ENCODE measurements at places on chromosomes 4 and X. TPM values are rescaled to one million over a fixed set of nuclear protein-coding genes. Genes with fewer than 3 reads are reported as not detected.

The STOX2 gene
- 9.4 TPM for total RNA-seq

The KIT gene
- total RNA-seq = 2.3 TPM

The DOCK11 gene
- 3.8 TPM for total RNA-seq

The AWAT2 gene
- not detected for total RNA-seq

The NR3C2 gene
- total RNA-seq = 17.3 TPM

The FNIP2 gene
- total RNA-seq = 38.5 TPM

The NPY1R gene
- total RNA-seq = 1.6 TPM

GRCh38 chr4:105068516-105068915 lies 78.2 kb upstream of the TET2 start:
- no peak for DNase-seq

DNA sequence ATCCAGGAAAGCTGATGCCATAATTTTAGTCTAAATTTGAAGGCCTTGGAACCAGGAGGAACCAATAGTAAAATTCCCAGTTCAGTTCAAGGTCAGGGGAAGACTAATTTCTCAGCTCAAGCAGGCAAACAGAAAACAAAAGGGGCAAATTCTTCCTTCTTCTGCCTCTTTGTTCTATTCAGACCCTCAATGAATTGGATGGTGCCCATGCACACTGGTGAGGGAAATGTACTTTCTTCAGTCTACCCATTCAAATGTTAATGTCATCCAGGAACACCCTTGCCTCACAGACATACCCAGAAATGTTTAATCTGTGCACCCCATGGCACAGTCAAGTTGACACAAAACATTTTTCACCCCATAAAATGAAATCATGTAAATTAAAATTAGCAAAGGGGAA lies 1851.2 kb upstream of the ADGRL3 start:
- DNase-seq = no peak

DNA sequence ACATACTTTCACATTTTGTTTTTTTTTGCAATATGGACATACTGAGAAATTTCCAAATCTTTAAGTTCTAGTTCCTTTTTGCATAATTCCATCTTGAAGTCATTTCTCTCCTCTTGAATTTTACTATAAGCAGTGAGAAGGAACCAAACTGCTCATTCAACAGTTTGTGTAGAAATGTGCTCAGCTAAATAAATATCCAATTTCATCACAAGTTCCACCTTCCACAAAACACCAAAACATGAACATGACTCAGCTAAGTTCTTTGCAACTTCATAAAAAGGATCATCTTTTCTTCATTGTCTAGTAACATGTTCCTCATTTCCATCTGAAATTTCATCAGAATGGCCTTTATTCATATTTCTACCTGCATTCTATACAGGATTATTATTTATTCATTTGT lies 77.3 kb upstream of the FGF13 start:
- no peak for DNase-seq

GRCh38 chrX:51395810-51396728 lies 63.4 kb downstream of the NUDT10 start:
- DNase-seq = no peak

- DNase-seq = no peak
These were observed 53.3 kb downstream of the TLL1 start for GRCh38 chr4:165926307-165926706.

GRCh38 chr4:186701273-186701672 lies 22.4 kb downstream of the FAT1 start:
- DNase-seq = no peak

- no peak for DNase-seq
These were observed 9.4 kb downstream of the GPRIN3 start for GRCh38 chr4:89298155-89298554.

DNA sequence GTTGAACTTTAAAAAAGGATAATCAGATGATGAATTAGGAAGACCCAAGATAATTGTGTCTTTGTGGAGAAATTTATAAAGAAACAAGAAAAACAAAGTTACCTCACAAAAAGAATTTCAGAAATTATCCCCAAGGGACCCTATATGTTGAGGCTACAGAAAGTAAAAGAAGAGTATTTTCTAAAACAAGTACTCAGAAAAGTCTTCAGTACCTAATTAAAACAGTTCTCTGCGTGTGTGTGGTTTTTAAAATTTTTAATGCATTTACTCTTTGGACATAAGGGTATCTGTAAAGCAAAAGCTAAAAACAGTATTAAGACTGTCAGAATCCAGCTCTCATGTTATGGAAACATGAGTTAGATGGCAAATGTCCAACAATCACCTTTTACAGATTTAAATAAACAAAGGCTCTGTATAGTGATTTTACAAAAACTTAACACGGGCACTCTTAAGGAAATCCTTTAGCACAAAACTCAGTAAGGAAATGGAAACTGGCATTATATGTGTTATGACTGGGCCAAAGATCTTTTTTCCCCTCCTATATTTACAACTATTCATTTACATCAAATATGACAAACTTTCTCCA lies 187.5 kb downstream of the NSUN7 start:
- DNase-seq = no peak

GRCh38 chr4:156762851-156763250 lies 208.7 kb downstream of the PDGFC start:
- DNase-seq = no peak

DNA sequence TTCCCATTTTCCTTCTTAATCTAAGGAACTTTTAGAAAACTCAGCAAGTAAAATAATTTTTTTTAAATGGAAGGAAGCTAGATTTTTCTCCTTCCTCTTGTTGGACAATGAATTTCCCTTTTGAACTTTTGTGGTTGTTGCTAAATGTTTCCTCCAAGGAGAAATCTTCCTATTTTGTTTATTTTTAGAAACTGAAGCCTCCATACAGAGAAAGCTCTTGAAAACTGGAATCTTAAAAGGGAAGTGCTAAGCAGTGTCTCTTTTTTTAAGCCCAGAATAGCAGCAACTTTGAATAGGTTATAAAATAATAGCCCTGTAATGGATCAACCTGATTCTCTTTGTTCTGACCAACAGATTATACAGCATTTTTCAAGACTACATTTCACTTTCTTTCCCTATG lies 15.1 kb upstream of the DCLK2 start:
- no peak for DNase-seq

DNA sequence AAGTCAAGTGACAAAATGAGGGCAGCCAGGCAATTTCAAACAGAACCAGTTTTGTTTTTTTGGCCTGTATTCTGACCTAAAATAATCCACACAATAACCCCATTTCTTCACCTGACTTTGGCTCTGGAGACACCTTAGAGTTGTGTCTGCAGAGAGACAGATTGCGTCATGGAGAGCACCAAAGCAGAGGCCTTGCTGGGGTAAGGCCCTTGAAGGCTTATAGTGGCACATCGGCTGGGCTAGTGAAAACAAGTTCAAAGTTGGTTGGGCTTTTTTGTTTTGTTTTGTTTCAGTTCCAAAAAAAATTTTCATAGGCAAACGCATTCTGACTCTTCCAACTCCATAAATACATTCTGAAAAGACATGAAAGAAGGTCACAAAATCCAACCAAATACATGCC lies 34.4 kb downstream of the PARM1 start:
- DNase-seq = no peak

- DNase-seq = no peak
These were observed 38.6 kb upstream of the ATP6AP2 start for GRCh38 chrX:40542208-40542607.

DNA sequence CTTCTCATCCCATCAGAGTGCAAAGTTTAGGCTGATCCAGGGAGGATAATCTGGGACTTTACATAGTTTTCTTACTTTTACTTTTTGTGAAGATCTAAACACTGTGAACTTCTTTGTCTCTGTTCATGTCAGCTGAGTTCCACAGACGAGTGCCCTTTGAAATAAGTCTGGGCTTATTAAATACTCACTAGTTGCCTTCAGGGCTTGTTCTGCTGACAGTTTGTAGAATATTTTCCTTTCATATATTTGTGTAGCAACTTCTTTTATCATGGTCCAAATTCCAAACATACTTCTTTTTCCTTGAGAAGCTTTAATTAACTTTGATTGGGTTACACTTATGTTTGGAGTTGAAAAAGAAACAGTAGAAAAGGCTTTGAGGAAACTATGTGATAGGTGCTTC lies 109.6 kb downstream of the SH2D1A start:
- no peak for DNase-seq

DNA sequence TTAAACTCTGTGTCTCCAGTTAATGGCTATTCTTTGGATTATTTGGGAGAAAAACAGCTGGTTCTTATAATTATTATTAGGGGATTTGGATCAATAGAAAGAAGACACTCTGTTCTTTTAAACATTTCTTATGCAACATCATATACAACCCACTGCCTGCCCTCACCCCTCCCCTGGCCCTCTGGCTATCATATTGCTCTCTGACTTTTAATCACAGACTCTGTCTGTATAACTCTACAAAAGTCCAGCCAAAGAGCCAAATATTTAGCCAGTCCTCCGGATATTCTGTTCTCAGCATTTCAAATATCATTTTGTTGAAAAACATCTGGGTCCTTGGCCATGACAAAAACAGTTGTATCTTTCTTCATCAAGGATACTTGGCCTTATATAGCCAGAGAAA lies 19.0 kb upstream of the PACRGL start:
- no peak for DNase-seq

GRCh38 chr4:47017494-47017893 lies 13.9 kb upstream of the GABRB1 start:
- no peak for DNase-seq

DNA sequence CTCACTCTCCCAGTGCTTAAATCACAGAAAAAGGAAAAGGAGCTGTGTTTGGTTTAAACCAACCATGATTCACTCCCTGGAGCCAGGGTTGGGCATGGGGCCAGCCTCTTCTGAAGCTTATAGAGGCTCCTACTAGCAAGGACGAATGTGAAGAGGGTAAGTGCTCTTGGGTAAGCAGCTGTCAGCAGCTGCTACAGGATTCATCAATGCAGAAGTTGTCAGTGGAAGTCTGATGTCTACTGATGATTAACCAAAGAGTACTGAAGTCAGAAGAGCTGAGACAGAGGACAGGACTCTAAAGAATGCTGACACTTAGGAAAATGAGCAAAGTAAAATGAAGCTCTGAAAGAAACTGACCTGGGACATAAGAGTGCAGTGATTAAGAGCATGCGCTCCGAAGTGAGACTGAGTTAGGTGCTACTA lies 32.7 kb upstream of the JADE1 start:
- DNase-seq = no peak

- no peak for DNase-seq
These were observed 237.8 kb downstream of the NDST4 start for GRCh38 chr4:114875630-114876029.

GRCh38 chrX:63747331-63747730 lies 37.7 kb downstream of the ARHGEF9 start:
- DNase-seq = no peak

DNA sequence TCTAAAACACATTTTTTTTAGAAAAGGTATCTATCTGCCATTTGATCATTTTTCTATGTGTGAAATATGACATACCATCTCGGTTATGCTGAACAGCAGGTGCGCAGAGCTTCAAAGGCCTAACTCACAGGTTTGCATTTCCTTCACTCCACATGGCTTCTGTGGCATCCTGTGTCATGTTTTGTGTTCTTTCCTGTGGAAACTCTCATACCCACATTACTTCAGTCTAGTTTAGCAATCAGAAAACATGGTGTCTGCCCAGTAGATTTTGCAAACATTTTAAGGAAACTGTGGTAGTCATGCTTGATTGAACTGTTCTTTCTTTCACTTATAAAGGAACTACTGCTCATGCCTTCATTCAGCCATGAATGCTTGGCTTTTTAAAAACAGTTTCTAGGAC lies 11.3 kb upstream of the ARAP2 start:
- no peak for DNase-seq

GRCh38 chrX:69741721-69742120 lies 125.8 kb downstream of the EDA start:
- DNase-seq = no peak

DNA sequence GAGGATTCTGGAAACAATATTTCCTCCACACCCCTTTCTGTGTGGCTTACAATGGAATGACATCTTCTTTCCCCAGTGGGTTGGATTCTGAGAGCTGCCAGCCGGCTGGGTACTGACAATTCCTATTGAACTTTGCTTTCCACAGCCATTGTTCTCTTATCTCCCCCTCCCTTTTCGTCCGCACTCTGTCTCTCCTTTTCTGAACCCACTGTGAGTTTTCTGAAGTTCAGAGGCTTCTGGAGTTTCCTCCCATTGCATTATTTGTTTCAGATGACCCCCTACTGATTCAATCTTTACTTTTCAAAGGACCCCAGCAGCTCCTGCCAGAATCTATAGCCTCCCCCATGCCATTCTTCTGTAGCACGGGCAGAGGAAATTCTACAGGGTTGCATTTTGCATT lies 10.4 kb downstream of the SMPX start:
- no peak for DNase-seq

- DNase-seq = no peak
These were observed 240.0 kb downstream of the BCOR start for GRCh38 chrX:39857780-39858179.

DNA sequence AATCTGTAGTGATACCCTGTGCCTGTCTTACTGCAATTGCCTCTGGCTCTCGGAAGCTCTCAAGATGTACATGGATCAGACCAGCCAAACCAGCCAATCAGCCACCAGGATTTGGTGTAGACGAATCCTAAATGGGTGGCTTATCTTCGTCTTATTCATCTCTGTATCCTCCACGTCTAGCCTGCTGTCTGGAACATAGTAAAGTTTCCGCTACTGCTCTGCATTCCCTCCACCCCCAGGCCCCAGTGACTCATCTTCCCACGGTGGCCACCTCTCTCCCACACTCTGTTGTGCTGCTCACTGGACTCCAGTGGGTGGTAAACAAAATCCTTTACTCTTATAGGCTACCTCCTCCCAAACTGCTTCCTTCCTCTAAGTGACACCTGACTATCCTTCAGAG lies 37.8 kb downstream of the SEPTIN6 start:
- no peak for DNase-seq

DNA sequence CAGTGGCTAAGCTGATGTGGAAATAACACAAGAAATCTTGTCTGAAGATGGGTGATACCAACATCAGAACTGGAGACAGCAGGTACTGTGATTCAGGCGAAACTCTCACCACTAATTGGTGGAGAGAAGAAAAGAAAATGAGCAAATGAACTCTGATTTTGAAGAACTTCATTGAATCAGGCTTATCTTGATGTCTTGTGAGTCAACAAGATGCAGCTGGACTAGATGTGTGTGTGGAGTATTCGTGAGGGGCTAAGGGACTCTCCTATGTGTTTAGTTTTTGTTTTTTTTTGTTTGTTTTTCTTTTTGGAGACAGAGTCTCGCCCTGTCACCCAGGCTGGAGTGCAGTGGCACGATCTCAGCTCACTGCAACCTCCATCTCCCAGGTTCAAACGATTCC lies 131.6 kb downstream of the DHRSX start:
- no peak for DNase-seq

- DNase-seq = no peak
These were observed 51.4 kb downstream of the NPY5R start for GRCh38 chr4:163395055-163395454.

Data from cardiac septum (tissue), 1 donor.